Activated CD4-positive, alpha-beta T cell treated with anti-CD3 and anti-CD28 coated beads for 24 hours (primary cell): ENCODE measurements at places on chromosomes 1 and 21.

GRCh38 chr1:9270290-9270883 lies 22.3 kb upstream of the SPSB1 start:
- no peak for DNase-seq

- DNase-seq, result no peak
Observed at GRCh38 chr1:55725378-55725777, 510.2 kb upstream of the USP24 start.

DNA sequence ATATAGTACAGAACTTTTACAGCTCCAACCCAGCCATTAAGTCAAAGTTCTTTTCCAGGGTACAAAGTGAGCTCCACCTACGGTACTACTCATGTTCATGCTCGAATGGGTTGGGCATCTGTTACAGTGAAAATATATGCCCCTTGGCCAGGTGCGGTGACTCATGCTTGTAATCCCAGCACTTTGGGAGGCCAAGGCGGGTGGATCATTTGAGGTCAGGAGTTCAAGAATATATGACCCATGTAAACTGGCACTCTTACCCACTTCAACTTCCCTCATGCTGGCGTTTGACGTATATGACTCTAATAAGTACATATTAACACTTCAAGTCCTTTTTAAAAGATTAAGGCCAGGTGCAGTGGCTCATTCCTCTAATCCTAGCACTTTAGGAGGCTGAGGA lies 71.3 kb upstream of the PKN2 start:
- DNase-seq, result no peak

DNA sequence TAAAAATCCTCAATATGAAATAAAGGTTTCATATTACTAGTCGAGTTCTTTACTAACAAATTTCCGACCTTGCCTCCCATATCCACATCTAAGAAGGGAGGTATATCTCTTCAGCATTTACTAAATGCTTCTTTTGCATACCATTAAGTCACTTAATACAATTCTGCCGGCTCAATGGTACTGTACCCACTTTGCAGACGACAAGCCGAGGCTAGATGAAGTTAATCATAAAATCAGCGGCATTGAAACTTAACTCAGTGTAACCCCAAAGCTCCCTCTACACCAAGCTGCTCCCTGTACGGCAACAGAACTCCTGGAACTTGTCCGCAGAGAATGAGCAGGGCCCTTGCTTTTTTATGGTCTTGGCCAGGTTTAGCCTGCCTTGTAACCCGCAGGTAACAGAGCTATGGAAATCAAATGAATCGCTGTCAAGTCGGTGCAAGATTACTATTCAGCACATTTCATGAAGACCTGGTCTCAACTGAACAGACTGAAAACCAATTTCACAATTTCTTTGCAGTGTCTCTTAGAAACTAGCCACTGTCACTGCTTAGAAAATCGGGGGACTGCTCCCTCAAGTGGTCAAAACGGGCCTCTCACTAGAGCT lies 738 bp downstream of the INTS7 start:
- DNase-seq, result no peak

- DNase-seq, result no peak
Observed at GRCh38 chr1:176033881-176034280, 173.2 kb downstream of the COP1 start.

DNA sequence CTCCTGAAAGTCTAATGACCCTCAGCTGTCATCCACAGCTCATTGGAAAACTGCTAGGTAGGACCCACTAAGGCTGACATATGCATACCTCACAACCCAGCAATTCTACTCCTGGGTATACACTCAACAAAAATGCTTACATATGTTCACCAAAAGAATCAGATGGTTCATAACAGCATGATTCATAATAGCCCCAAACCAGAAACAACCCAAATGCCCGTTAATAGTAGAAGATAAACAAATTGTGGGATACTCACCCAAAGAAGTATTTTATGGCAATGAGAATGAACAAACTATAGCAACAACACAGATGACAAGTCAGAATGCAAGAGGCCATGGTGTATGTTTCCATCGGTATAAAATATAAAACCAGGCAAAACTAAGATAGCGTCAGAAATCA lies 124.6 kb downstream of the HLCS start:
- DNase-seq, result no peak

DNA sequence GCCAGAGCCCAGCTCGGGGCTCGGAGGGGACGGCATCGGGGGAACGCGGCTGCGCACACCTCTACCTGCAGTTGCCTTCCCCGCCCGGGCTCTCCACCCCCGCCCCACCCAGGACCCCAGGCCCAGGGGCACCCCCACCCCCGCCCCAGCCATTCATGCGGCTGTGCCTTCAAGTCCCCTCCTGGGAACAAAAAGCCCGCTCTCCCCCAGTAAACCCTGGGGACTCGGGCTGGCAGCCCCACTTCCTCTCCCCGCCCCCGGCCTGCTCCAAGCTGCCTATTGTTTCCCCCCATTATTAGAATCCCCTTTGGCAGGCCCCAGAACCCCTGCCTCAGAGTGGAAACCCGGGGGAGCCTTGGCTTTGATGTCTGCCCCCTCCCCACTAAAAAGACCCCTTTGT lies 18.0 kb downstream of the MEGF6 start:
- no peak for DNase-seq

DNA sequence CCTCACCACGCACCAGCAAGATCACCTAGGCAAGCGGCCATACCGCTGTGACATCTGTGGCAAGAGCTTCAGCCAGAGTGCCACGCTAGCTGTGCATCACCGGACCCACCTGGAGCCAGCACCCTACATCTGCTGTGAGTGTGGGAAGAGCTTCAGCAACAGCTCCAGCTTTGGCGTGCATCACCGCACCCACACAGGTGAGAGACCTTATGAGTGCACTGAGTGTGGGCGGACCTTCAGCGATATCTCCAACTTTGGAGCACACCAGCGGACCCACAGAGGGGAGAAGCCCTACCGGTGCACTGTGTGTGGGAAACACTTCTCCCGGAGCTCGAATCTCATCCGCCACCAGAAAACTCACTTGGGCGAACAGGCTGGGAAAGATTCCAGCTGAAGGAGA lies 5.0 kb downstream of the ZNF691 start:
- no peak for DNase-seq

- DNase-seq, result no peak
Observed at GRCh38 chr1:204326771-204327300, 32.9 kb downstream of the PLEKHA6 start.

DNA sequence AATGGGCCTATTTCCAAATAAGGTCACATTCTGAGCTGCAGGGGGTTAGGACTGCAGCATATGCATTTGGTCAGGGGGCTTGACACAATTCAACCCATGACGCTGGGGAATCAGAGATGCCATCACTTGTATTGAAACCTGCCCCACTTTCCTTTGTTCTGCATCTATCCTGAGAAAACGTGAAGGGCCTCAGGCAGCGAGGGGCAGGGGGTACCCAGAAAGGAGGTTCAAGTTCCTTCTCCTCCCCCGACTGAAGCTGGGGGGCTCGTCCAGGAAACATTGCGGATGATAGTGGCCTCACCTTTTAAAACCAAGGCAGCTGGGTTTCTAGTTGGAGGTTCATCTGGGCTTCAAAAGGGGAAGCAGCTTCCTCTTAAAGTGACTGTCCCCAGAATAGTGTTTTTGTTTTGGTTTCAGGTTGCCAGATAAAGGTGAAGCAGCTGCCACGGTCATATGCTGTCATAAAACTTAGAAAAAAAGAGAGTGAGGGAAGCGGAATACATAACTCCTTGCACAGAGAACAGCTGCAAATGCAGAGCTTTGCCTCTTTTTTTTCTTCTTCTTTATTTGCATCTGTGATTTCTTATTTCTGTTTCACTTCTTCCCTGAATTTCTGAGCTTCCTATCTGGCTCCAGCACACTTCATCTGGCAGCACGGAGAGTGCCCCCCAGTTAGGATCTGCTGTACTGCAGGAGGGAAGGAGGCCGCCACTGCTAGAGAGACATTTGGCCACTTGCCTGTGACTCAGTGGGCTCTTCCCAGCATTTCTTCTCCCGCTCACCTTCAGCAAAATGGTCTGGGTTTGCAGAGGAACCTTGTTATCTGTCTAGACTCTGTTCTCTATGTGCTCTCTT lies 142.0 kb downstream of the AJAP1 start:
- no peak for DNase-seq

DNA sequence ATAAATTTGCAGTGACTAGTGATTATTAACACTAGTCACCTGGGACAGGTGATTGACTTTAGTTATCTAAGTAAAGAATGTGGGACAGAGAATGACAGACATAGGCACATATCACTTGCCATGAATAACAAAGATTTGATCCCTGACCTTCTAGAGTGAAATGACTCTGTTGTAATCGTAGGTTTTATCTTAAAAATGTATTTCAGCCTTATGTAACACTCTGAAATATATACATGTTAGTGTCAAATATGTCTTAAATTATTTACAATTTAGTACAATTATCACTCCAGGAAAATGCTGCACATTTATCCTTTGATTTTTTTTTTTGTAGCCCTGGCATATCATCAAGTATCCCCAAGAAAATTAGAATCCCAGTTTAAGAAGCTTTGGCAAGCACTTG lies 186.4 kb upstream of the PTGFR start:
- no peak for DNase-seq

GRCh38 chr1:18480315-18481189 lies at the start of gene KLHDC7A:
Gene KLHDC7A, plus strand, starts transcription at chr1:18480930. Its CDS starts 52 bp downstream, at chr1:18480982.
- DNase-seq, result no peak

DNA sequence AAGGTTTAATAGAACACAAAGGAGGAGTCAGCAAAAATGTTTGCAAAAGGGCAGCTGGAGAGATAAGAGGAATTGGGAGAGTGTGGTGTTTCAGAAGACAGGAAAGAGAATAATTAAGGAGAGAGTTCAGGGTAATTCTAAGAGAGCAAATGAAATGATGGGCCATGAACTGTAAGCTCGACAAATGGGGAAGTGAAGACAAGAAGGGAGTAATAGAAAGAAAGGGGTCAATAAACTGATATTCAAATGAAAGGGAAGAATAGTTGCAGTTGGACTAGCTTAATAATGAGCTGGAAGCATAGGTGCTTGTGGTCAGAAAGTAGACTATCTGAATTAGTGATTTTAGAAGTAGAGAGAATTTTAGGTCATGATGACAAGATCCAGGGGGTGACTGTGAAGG lies 15.6 kb upstream of the RNF220 start:
- DNase-seq, result no peak

DNA sequence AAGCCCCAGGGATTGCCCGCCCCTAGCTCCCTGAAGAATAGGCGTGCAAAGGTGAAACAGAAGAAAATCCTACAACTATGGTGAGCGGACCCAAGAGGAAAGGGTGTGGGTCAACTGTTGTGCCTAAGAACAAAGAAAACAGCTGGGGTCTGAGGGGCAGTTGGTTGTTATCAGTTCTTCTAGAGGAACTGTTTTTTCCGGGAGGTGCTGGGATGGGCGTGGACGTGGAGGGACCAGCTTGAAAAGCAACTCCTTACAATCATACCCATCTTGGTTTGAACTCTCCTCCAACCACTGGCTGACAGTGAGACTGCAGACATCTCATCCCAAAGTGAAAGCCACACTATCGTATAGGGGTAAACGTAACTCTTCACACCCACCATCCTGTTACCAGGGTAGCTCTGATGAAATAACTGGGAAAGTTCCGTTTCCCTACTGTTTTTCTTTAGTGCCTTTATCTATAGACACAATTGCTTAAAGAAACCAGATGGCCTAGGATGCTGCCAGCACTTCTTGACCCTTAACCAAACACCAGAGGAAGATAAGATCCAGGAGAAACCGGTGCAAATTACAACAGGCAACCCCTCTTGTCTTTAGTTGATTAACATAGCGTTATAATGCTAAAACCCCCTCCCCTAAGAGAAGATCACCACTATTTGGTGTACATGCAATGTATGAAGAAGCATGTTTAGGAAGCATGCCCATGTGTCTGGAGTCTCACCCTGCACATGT lies 25.6 kb upstream of the FAM89A start:
- DNase-seq, result no peak

DNA sequence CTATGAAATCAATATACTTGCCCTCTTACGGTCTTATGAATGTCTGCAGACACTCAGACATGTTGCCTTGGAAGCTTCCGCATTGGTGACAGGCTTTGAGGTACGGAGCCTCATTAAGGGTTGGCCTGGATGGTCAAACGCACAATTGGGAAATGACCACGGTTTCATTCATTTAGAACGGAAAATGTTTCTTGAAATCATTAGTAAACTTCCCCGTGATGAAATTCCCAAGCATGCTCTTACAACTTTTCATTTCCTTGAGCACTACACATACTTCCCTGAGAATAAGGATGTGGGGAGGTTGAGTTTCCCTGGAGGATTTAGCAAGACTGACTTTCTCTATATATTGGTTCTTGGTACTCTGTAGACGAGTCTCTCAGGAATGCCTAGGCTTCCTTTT lies 146.3 kb downstream of the HLX start:
- no peak for DNase-seq

GRCh38 chr1:45325851-45326506 lies 716 bp upstream of the HPDL start:
- DNase-seq, result no peak

- no peak for DNase-seq
Observed at GRCh38 chr1:6673816-6674398, 27.7 kb downstream of the DNAJC11 start.

DNA sequence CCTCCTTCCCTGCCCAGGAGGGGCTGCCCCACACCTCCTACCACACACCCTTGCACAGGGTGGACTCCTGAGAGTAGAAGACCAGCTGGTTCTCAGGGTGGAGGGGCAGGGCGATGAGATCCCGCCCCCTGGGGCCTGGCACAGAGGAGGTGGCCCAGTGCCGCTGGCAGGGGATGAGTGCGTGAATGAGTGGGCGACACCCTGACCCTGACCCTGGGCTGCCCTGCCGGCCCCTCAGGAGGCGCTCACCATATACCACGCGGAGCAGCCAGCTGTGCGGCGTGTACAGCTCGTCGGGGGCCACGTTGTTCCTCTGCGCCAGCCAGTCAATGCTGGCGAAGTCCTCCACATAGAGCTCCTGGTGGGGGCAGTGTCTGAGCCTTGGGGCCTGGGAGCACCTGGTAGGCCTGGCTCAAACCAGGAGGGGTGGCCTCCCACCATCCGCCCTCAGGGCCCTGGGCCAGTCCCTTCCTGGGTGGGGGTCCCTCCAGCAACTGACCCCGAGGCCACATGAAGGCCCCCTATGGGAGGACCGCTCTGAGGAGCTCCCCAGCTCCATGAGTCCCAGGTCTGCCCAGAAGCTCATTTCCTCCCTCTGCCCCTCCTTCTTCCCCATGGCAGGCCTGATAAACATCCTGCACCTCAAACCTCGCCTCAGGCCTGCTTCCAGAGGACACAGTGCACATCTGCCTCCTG lies 13.0 kb downstream of the LSS start:
- no peak for DNase-seq

DNA sequence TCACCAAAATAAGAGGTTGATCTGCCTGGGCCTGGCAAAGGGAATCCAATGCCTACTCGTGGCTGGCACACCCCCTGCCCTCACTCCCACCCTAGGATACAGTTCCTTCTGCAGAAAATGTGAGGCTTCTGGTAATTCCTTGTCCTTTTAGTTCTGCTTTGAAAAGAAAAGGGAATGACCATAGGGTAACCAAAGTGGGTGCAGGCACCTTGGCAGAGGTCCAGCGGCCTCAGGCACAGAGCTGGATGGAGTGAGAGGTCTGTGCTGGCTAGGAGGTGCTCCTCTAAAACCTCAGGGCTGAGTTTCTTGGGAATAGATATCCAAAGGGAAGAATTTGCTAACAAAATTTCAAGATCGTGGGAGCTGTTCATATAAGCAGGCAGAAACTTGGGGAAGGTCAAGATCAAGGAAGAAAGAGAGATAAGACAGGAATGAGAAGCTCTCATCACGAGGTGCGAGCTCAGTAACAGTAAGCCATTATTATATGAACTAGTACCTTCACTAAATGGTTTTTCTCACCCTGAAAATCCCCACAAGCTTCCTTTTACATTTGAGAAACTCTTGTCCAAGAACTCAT lies 293.1 kb upstream of the LYPLAL1 start:
- DNase-seq, result no peak
